Glomerular endothelial cell (primary cell): ENCODE measurements at places on chromosomes 12 and 14. TPM values are rescaled to one million over a fixed set of nuclear protein-coding genes. Genes with fewer than 3 reads are reported as not detected.

- DNase-seq = no peak
These were observed 61.6 kb upstream of the DNM1L start for GRCh38 chr12:32617534-32617933.

DNA sequence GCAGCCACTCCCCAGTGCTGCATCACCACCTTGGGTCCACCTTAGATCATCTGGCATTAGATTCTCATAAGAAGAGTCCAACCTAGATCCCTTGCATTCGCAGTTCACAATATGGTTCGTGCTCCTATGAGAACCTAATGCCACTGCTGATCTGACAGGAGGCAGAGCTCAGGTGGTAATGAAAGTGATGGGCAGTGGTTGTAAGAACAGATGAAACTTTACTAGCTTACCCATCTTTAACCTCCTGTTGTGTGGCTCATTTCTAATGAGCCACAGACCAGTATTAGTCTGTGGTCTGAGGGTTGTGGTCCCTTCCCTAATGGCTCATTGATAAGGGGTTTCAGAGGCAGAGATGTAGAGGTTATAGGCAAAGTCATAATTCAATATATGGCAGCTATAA lies 615.9 kb upstream of the MIS18BP1 start:
- DNase-seq = no peak

DNA sequence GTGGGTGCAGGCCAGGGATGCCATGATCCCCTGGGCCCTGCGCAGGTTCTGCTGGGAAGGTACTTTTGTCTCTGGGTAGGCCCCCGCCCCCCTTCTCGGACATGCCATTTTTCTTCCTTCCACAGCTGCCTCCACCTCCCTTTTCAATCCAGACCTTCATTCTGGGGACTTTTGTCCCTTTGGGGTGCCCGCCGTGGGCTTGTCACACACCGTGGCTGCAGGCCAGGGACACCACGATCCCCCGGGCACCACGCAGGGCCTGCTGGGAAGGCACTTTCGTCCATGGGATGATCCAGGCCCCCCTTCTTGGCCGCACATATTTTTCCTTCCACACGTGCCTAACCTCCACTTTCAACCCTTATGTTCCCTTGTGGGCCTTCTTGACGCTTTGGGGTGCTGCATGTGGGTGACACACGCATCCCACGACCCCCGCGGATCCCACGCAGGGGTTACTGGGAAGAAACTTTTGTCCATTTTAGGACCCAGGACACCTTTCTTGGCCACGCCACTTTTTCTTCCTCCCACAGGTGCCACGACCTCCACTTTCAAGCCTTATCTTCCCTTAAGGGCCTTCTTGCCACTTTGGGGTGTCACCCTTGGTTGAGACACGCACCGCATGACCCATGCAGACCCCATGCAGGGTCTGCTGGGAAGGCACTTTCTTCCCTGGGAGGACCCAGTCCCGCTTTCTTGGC lies 272.5 kb downstream of the ALG10 start:
- DNase-seq = no peak

DNA sequence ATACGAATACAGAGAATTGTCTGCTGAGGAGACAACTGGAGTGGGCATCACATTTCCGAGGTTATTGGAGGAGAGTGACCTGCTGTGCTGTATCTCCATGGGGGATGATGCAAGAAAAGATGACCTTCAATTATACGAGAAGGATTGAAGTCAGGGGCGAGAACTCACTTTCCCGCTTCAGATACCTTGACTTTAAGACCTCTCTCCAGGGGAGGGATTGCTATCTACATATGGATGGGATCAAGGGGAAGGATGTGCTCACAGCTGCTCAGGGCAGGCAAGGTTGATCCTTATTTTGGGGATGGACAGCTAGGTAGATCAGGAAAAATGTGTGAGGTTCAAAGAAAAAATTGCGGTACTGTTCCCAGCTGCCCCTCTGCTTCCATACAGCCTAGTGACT lies 24.4 kb downstream of the NEUROD4 start:
- no peak for DNase-seq

Gene ABCC9
- 0.92 and 1.1 TPM in 2 replicates for total RNA-seq
